ENCODE measurements at places on chromosomes 6 and 20. TPM values are rescaled to one million over a fixed set of nuclear protein-coding genes. Genes with fewer than 3 reads are reported as not detected.

The EYS gene
- polyA plus RNA-seq, result 0.09 TPM

GRCh38 chr6:106553440-106553839 lies 75.9 kb downstream of the RTN4IP1 start:
- no peak for DNase-seq

GRCh38 chr6:157428427-157429202 lies 47.6 kb downstream of the ZDHHC14 start:
- no peak for DNase-seq

GRCh38 chr6:120108061-120108795 lies 758.7 kb upstream of the MAN1A1 start:
- no peak for DNase-seq

DNA sequence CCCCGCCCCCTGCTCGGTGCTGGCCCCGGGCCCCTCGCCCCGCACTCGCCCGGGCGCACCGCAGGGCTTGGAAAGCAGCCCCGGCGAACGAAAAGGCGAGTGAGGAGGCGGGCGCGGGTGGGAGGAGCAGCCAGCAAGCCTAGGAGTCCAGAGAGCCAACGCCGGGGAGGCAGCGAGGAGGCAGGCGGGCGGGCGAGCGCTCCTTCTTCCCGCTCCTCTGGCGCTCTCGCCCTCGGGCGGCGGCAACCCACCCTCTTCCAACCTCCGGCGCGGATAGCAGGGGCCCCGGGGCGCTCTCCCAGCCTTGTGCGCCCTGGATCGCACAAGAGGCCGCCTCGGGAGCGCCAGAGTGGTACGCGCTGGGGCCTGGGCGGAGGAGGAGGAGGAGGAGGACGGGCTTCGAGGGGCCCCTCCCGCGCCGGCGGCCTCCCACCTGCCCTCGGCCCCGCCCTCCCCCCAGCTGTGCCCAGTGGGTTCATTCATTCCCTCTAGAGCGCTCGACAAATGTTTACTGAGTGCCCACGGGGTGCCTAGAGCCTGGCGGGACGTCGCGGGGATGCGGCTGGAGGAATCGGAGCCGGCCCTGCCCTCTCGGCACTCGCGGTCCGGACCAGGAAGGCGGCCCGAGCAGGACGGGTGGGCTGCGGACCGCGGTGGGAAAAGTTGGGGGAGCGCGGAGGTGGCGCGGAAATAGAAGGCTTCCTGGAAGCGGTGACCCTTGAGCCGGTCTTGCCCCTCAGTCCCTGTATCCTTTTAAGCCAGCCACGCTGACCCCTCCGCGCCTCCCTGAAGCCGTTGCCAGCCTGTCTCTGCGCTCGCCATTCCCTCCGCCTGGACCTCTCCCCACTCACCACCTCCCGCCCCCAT lies at the start of gene BMP7:
TSS of gene BMP7 (minus strand) at position 351 of the 867 bp plus-strand sequence. CDS start 519 bp downstream, outside the sequence.
- DNase-seq, result no peak

DNA sequence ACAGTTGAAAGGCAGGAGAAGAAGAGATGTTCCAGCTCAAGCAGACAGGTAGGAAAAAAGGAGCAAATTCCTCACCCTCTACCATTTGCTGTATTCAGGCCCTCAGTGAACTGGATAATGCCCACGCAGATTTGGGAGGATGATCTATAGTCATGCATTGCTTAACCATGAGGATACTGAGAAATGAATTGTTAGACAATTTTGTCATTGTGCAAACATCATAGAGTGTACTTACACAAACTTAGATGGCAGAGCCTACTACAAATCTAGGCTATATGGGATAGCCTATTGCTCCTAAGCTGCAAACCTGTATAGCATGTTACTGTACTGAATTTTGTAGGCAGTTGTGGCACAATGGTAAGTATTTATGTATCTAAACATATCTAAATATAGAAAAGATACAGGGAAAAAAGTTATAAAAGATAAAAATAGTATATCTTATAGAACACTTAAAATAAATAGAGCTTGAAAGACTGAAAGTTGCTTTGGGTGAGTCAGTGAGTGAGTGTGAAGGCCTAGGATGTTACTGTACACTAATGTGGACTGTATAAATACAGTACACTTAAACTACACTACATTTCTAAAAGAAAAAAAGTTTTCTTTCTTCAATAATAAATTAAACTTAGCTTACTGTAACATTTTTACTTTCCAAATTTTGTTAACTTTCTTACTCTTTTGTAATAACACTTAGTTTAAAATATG lies 672.3 kb downstream of the UTRN start:
- DNase-seq, result no peak

The CALHM4 gene
- polyA plus RNA-seq, result not detected

All from GM12878 (cell line).